ENCODE measurements at places on chromosomes 5 and 9.

DNA sequence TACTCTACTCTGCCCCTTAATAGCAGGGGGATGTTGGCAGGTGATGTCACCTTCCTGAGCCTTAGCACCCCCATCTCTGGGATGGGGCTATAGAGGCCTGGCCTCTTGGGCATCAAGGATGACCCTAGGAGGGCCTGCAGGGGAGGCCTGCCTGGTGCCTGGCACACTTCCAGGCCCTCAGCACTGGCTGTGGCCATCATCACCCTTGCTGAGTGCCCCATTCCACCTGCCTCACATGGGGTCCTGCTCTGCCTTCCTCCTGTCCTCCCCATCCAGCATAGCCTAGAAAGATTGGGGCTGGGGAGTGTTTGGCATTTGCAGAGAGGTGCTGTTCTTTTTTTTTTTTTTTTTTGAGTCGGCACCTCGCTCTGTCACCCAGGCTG is 17.7 kb upstream of the PHYHD1 start:
- no peak for DNase-seq

GRCh38 chr5:157913575-157913974 is 54.6 kb upstream of the CLINT1 start:
- no peak for DNase-seq

- DNase-seq, result no peak
These were observed 124.4 kb downstream of the NFIB start for GRCh38 chr9:14189578-14189977.

DNA sequence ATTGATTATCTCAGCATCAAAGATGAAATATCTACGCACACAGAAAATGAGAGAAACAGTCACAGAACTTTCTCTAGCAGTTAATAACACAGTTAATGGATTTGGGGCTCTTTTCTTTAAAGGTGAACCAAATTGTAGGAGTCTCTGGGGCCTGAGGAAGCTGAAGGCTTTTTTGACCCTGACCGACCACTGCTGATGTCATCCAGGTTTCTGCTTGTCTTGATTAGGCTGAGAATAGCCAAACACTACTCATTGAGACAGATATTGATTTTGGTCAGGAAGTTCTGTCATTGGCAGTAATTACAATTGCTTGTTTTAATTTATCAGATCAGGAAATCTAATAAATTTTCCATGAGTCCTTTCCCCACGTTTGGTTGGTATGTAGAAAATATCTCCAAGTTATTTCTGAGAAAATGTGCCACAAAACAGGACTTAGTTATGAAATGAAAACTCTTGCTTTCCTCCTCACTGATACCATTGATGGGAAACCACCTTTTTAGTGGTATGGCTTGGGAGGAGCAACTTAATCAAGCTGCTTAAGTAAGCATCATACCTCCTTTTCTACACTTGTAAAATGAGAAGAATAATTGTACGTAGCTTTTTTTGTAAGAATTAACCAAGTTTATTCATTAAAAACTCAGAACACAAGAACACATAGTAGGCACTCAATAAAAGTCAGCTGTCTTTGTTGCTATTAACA is 19.7 kb downstream of the CARTPT start:
- DNase-seq, result no peak

- no peak for DNase-seq
These were observed 264.6 kb downstream of the TMEM167A start for GRCh38 chr5:82812575-82812974.

- no peak for DNase-seq
These were observed 12.5 kb upstream of the ZSWIM6 start for GRCh38 chr5:61319388-61320146.

DNA sequence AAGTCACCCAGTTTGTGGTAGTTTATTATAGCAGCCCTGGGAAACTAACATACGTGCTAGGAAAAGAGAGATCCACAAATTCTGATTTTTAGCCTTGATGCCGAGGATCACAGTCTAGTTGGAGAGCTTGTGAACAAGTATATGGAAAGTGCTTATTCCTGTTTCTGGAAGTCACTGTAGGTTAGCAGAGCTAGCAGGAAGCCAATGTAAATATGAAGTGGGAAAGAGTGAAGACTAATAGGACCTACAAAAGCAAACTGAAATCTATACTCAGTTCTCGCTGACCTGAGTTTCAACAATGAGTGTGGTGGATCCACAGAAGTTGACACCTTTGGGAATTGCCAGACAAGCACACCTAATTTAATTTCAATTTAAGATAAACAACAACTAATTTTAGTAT is 254.9 kb downstream of the PLK2 start:
- DNase-seq, result no peak

GRCh38 chr9:26937816-26938371 is 9.1 kb downstream of the PLAA start:
- DNase-seq, result no peak

- DNase-seq, result no peak
These were observed 50.7 kb upstream of the GRHPR start for GRCh38 chr9:37371565-37372464.

GRCh38 chr9:9790216-9790872 is 822.5 kb downstream of the PTPRD start:
- DNase-seq, result no peak

- DNase-seq, result no peak
These were observed 82.4 kb downstream of the NNT start for GRCh38 chr5:43685252-43685950.

DNA sequence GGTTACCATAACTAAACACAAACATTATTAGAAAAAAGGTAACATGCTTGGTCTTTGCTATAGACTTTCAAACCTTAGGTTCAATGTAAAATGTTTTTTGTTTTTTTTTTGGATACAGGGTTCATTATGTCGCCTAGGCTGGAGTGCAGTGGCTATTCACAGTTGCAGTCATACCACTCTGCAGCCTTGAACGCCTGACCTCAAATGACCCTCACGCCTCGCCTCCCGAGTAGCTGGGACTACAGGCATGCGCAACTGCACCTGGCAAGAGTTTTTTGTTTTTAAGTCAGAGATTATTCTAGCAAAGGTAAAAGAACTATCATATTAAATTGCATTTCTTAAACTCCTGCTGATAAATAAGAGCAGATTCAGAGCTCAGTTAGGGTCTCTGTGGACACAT is 55.1 kb upstream of the NR5A1 start:
- DNase-seq, result no peak

- peak; percentile 19 for DNase-seq
These were observed 5.9 kb upstream of the FRMD3 start for GRCh38 chr9:83544002-83544698.

DNA sequence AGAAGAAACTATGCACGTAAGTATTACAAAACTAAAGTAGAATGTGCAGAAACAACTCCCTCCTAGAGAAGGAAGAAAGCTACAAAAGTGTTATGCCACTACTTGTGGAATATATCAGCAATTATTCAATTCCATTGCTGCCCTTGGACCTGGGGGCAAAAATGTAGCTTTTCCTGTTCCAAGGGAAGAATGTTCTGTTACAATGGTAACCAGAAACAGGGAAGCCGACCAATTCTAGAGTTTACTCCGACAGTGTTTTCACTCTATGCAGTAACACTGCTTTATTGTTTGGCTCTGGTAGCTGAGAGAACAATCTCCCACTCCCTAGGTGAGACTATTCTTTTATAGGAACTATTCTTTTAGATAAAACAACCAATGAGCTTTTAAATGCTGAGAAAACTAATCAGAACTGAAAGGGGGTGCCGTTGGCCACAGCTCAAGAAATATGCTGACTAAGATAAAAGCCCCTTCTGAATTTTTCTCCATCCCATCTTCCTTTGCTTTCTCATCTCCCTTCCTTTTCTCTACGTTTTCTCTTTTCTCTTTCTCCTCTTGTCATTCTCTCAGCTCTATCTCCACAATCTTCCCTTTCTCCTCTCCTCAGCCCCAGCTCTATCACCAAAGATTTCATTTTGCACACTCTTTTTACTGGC is 54.1 kb downstream of the SLC1A3 start:
- DNase-seq, result no peak

DNA sequence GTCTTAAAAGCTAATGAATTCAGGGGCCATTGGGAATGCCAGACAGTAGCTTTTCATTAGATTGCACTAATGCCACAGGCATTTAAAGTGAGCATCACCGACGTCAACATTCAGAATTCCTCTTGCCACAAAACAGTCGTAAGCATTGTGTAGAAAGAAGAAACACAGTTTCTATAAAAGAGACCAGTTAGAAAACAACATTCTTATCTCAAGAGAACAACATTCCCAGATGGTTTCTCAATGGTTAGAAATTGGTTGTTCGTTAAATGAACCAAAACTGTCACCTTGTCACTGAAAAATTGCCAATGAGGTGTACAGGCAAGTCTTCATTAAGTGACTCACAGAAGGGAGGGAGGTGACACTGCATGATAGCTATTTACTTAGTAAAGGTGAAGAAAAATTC is 401.6 kb upstream of the PRR16 start:
- DNase-seq, result no peak

DNA sequence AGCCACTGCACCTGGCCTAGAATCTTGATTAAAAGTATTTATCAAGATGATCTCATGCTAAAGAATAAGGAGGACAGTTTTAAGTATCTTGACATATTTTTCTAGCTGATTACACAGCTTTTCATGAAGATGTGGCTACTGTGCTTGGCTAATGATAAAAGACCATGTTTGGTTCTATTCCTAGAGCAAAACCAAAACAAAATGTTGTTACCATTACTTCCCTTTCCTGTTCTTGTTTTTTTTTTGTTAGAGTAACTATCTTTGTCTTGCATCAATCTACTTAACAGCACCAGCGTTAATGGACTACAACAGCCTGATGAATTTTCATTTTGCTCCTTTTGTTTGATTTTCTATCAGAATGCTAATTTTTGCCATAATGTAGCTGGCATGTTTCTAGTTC is 86.2 kb upstream of the DHFR start:
- DNase-seq, result no peak

DNA sequence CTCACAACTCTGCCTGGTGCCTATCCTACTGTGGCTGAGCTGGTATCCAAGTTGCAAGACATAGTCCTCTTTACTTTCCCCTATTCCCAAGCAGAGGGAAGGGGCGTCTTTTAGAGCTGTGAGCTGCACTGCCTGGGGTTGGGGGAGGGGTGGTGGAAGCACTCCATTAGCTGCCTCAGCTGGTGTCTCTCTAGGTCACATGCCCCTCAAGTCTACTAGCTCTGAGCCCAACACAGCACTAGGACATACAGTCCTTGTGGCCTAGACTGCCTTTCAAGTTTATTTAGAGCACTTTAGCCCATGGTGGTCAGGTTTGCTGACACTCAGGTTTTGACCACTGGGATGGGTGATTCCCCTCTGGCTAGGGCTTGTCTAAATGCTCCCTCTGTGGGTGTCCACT is 54.7 kb downstream of the SREK1 start:
- DNase-seq, result no peak

DNA sequence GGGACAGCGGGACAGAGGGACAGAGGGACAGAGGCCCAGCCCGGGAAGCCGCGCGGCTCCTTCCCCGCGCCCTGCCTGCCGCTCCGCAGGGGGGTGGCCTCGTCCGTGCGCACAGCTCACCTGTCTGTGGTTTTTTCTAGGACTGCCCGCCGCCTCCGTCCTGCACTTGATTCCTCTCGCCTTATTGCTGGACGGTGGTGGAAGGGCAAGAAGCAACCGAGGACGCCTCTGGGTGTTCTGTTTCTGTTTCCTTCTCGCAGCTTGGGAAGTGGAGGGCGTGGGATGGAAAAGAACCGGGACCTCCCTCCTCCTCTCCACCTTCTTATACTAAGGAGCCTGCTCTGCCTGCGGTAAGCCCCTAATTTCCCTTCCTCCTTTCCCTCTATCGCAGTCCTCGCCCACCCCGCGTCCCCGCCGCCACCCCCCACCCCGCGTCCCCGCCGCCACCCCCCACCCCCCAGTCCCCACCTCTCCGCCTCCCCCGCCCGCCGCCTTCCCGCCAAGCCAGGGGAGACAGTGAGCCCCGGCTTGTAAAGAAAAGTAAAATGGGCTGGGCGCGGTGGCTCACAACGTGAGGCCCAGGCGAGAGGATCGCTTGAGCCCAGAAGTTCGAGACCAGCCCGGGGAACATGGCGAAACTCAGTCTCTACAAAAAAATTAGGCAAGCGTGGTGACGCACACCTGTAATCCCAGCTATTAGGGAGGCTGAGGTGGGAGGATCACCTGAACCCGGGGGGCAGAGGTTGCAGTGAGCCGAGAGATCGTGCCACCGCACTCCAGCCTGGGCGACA is 9.6 kb upstream of the FLT4 start:
- DNase-seq, result no peak

- DNase-seq, result peak; percentile 78
These were observed 14.9 kb downstream of the CD180 start for GRCh38 chr5:67181648-67182221.

DNA sequence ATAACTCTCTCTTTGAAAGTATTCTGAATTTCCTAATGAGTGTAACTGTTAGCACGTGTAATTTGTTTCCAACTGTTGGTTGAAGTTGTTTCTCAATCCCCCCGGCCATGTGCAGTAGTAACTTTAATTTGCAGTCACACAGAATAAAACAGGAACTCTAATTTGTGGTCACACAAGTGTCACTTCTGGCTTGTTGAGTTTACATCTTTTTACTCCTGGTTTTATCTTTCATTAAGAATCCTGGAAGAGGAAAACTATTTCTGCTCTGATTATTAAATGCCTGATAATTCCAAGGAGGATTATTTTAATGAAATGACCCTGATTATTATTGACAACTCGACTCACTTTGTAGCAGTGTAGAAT is 1.2 kb downstream of the SCAMP1 start:
- peak; percentile 59 for DNase-seq

DNA sequence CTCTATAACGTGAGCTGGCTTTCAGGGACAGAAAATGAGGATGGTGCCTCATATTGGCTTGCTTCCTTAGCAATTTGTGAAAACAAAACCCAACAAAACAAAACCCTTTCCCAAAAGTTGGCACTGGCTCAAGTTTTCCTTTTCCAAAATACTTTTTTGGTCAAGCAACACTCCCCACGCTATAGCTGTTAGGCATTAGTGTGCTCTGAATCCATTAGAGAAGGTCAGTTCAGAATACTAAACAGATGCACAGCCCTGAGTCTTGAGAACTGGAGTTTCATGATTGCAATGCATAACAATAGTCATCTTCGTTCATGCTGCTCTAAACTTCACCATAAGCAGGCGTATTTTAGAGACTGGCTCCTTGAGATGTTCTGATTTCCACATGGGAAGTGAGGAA is 172.0 kb upstream of the KLF9 start:
- DNase-seq, result no peak

Data from bone marrow (tissue), 2 donors.